ENCODE measurements at places on chromosomes 5 and 9. TPM values are rescaled to one million over a fixed set of nuclear protein-coding genes. Genes with fewer than 3 reads are reported as not detected.

The OR2V2 gene
- not detected for total RNA-seq

DNA sequence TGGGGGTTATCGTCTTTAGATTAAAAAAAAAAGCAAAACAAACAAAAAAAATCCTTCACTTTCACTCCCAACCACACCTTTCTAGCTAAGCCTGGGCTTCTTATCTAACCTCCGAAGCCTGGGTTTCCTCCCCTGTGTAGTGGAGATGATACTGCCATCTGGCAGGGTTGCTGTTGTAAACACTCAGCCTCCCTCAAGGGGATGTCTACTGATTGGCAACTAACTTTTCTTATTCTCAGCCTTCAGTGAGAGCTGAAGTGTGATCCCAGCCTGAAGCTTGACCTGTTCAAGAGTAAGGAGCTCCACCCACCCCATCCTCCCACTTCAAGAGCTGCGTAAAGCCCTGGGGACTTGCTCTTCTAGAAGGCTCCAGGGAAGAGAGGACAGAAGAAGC lies 21.5 kb upstream of the WWC1 start:
- DNase-seq, result no peak

GRCh38 chr9:27157097-27157496 lies 48.1 kb downstream of the TEK start:
- DNase-seq, result no peak

DNA sequence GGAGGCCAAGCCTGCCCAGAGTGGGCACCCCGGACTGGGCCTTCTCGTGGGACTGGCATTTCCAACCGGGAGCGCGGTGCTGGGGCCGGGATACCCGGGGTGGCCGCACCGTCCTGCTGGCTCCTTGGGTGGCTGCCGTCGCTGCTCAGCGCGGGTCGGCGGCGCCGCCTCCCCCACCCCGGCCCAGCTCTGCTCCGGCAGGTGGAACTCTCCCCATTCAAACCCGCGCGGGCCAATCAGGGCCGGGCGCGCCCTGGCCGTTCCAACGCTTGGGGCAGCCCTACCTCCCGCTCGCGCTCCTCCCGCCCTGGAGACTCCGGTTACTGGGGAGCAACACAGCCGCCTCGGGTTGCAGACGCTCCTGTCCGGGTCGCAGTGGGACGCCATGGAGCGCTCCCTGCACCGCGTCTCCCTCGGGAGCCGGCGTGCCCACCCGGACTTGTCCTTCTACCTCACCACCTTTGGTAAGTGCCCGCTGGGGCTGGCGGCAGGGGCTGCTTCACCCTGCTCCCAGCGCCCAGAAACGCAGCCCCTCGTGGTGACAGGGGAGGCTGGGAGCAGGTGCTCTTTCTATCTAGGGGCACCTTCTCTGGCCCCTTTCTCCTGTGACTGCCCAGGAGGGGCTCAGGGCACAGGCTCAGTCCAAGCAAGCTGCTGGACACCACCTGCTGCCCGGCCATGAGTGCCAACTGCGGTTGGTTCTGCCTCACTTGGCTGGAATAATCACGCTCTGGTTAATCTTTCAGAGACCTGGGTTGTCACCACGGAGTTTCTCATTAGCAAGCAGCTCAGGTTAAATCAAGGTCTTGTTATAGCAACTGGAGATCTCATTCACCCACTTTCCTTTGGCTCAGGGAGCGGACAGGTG lies at the start of gene RGS3:
TSS of gene RGS3 (plus strand) at position 310 of the 868 bp plus-strand sequence. CDS start at position 386, 76 bp downstream.
- no peak for DNase-seq

GRCh38 chr9:87490225-87490624 lies 7.4 kb upstream of the DAPK1 start:
- no peak for DNase-seq

DNA sequence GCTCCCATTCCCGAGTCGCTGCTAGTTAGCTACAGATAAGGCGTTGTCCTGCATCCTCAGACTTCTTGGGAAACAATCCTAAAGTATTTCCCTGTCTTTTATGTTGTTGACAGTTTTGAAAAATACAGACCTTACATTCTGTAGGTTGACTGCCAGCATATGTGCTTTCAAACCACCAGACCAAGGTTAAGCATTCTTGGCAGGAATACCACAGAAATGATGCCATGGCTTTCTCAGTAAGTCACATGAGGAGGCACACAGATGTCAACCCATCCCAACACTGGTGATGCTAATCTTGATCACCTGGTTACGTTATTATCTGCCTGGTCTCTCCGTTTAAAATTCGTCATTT lies 871 bp downstream of the GLE1 start:
- no peak for DNase-seq

- no peak for DNase-seq
Observed at GRCh38 chr9:134852906-134853654, 27.5 kb upstream of the FCN2 start.

DNA sequence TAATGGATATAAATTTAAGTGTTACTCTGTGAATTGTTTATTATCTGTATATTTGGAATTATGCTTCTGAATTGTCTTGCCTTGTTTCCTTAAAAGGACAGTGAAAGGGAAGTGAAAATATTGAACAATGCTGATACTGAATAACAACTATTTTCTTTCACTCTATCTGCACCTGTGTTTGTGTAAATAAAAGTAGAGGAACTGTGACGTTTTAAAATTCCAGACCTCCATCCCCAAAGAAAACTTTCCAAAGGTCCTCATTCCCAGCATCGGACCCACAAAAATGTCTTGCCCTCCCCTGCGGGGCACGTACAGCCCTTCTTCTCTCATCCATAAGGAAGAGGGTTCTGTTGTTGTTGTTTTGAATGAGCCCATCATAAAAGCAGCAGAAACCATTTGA lies 100.0 kb downstream of the NLN start:
- no peak for DNase-seq

The GRM6 gene
- not detected for total RNA-seq

GRCh38 chr9:129497813-129498450 lies 123.0 kb downstream of the C9orf50 start:
- DNase-seq, result no peak

The C9orf43 gene
- total RNA-seq, result 0.61 TPM

GRCh38 chr9:132044176-132044875 lies 35.3 kb downstream of the MED27 start:
- no peak for DNase-seq

The DMRT2 gene
- total RNA-seq, result not detected

- DNase-seq, result no peak
Observed at GRCh38 chr5:91182763-91183162, 200.4 kb downstream of the ARRDC3 start.

DNA sequence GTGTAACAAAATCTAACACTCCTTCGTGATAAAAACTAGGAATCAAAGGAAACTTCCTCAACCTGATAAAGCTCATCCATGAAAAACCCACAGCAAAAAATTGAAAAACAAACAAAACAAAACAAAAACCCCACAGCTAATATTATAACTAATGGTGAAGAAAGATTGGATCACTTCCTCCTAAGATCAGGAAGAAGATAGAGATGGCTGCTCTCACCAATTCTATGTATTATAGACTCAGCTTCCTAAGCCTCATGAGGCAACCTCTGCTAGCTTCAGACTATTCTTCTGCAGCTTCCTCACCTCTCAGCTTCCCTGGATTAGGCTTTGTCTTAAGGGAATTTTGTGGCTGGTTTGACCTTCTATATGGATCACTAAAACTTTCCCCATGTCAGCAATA lies 40.1 kb downstream of the PHAX start:
- DNase-seq, result no peak

- DNase-seq, result peak; percentile 8
Observed at GRCh38 chr5:161547738-161548486, 1.4 kb upstream of the GABRB2 start.

DNA sequence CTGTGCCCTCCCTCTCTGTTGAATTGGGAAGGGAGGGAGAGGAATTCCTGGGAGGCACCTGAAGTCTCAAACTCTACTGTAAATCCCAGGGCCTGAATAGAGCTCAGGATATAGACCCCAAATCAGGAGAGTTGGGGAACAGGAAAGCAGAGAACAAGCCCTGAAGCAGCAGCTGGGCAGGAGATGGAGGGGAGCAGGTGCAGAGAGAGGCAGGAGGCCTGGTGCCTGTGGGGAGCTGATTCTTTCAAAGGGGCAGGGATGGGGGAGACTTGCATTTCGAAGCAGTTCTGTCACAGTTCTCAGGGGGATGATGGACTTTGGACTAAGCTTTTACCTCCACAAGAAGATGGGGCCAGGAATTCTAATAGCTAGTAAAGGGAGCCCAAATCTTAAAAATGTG lies 50.2 kb downstream of the NIM1K start:
- no peak for DNase-seq

The ELAVL2 gene
- total RNA-seq, result not detected

- no peak for DNase-seq
Observed at GRCh38 chr5:3741374-3741770, 145.7 kb downstream of the IRX1 start.

DNA sequence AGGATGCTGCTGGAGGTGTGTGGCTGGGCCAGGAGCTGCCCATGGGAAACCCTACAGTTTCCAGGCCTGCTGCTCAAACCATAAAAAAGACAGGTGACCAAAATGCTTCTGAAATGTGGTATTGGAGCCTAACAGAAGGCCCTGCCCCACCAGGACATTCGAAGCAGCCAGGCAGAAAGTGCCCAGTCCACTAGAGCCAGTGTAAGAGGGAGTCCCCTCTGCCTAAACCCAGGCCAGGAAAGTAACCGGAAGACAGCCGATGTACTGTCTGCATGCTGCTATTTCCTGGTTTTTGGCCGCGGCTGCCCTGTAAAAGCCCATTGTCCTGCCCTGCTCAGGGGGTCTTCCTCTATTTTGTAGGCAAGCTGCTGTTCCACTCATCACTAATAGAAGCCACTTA lies 150.7 kb upstream of the IRX2 start:
- no peak for DNase-seq

- no peak for DNase-seq
Observed at GRCh38 chr9:130215341-130216119, 43.3 kb downstream of the NCS1 start.
